ENCODE measurements at places on chromosomes 11 and 22.

DNA sequence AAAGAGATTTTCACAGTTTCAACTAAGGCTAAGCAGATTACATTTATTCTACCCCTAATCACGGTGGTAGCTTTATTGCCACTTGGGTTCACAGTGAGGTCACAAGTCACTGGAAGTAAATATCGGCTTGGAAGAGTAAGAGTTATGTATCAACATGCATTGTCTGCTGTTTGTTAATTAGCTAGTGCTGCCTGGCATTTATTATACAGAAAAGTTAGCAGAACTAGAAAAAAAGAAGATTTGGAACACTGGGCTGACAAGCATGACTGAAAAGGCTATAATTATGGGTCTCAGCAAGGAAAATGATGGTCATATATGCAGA lies 13.7 kb upstream of the RAB38 start:
- no peak for DNase-seq

DNA sequence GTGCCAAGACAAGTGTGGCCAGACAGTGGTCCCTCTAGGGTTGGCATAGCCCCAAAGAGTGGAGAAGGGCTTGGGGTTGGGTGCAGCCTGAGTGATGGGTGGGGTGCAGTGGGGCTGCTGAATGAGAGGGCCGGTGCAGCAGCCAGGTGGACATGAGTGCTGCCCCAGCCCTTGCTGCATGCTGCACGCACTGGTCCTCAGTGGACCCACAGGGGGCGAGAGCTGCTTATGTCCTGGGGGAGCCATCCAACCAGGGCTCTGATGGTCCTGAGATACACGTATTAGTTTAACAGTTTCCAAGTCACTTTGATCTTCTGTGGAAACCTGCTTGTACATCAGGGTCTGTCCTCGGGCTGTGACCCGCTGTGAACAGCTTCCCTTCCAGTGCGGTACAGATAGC lies 23.9 kb upstream of the ACR start:
- no peak for DNase-seq

DNA sequence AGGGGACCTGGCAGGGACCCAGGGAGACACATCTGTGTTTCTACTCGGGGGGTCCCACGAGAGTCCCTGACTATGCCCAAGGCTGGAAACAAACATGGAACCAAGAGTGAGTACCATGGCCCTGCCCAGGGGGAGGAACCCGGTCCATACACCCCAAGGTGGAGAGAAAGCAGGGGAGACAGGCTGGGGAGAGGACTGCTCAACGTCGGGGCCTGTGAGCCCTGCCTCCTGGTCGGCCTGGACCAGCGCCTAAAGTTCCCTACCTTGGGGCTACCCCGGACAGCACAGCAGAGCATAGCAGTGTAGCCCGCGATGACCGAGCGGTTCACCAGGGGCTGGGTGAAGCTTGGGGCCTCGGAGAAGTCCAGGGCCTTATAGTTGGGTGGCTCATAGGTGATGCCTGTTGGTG lies 20.2 kb downstream of the MYBPC3 start:
- DNase-seq: no peak

DNA sequence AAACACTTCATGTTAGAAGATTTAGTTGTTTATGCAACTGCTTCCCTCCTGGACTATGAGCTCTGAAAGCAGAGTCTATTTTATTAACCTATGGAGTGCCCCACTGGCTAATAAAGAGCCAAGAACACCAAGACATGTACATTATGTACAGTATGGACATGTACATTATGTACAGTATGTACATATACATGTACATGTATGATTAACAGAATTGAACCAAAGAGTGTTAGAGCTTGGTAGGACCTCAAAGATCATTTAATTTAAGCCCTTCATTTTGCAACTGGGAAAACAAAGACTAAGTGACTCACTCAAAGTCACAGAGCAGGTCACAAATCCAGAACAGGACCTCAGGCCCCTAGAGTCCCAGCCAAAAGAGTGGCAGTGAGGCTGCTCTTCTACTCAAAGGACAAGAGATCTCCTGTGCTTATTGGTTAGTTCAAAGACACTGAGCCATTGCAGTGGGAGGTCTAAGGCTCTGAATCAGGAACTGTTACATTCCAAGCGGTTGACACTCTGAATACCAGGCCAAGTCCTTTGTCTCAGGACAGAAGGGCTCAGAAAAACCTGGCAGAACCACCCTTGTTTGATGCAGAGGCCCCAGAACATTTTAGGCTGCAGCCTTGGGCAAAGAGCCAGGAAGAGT lies 103.8 kb downstream of the FAM168A start:
- no peak for DNase-seq

- DNase-seq: no peak
Observed at GRCh38 chr11:74822170-74822569, 73.5 kb downstream of the RNF169 start.

DNA sequence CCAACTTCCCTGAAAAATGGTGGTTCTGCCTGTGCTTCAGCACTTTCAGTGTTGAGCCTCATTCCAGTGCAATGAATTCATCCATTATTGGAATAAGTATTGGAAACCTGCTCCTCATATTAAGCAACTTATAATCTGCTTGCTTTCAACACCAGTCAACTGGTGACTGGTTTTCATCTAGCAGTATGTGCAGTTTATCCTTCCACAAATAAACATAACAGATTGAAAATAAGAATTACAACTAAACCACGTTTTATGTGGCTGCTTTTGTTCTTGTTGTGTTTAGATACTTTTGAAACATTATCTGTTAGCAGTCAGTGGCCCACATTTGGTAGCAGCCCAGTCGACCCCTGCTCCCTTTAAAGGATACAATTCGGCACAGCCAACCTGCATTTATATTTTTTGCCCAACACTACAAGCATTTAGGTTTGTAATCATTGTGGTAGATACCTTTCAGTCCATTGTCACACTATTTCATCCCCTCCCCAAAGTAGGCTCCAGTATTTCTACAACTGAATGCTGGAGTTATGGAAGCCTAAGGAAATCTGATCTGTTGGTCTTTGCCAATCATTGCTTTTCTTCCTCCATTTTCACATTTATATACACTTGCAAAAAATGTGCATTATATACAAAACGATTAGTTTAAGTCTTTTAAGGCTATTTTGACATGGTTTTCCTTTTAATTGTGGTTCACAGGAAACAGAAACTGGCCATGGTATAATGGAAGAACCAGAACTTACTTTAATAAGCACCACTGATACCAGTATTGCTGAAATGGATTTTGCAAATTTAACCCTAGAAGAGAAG lies 13.1 kb downstream of the TAF1D start:
- no peak for DNase-seq
